ENCODE measurements at places on chromosomes 13 and 19.
A peak's percentile ranks its signal among the peaks of the same experiment; 100 is the strongest.

DNA sequence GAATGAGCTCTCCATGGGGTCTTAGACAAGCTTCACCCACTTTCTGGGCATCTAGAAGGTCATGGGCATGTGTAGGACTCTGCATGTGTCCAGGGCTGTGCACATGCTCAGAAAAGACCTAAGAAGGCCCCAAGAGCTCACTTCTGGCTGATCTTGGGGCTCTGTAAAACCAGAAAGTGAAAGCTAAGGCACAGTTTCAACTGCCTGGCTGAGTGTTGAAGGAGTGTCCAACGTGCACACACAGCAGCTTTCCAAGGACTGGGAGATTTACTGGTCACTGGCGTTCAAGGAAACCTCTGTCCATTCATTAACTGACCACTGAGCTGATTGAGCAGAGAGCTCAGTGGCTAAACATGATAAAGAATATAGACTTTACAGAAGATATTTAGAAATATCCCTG lies 137.9 kb downstream of the KATNAL1 start:
- DNase-seq = no peak

- DNase-seq = no peak
Observed at GRCh38 chr13:22825186-22825585, 355.6 kb upstream of the SGCG start.

DNA sequence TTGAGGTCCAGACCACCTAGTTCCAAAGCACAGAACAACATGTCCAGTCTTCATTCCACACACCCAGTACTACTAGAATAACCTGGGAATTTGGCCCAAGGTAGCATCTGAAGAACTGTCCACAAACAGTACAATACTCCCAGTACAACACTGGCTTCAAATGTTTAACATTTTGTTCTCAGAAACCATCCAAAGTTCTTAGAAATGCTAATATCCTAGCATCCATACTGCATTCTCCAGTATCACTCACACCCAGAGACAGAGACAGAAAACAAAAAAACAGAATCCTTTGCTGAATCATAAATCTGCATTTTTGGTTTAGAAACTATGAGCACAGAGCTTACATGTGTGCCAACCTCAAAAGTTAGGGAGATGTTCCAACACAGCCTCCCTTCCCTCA lies 490.8 kb downstream of the FOXO1 start:
- DNase-seq = no peak

DNA sequence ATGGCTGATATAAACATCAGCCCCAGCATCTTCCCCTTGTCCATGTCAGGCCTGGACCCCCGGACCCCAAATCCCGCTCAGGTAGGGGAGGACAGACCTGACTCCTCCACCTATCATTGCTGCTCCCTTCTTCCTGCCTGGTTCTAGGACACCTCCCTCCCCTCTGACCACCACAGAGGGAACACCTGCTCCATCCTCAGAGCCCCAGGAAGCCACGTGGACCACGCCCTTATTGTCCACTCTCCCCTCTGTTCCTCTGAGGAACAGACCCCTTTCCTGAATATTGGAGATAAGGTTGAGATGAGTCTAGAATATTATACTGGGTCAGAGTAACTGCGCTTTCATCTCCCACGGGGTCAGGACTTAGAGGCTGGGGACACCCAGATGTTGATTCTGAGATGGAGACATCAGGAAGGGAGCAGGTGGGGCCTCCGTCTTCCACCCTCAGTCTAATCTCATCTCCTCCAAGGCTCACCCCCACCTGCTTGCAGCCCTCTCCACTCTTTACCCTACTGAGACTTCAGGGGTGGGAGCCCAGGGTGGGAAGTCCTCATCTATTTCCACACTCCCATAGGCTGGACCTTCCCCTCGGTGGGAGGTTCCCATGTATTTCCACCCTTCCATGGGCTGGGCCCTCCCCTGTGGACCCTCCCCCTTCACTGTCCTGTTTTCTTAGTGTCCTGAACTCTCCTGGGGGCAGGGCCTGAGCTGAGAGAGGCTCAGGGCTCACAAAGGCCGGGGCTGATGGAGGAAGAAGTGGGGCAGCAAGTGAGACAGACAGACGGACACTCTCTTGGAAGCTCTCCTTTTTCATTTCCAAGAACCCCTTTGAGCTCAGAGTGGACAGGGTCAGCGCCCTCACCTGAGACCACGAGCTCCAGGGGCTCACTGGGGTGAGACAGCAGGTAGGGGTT lies 2.7 kb downstream of the LILRA4 start:
- no peak for DNase-seq

DNA sequence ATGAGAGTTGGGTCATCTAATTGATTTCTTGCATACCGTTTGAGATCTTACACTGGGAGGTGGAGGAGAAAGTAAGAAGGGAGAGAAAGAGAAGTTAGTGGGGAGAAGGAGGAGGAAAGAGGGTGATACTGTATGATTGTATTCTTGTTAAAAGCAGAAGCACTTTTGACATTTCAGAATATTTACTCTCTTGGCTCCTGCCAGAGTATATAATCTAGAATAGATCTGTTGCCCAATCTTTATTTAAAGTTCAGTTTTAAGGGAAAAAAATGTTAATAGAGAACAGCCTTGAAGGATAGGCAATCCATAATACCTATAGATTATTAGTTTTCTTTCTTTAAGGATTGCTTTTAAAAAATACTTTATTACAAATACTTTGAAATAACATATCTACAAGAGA lies 41.5 kb downstream of the PDS5B start:
- no peak for DNase-seq

DNA sequence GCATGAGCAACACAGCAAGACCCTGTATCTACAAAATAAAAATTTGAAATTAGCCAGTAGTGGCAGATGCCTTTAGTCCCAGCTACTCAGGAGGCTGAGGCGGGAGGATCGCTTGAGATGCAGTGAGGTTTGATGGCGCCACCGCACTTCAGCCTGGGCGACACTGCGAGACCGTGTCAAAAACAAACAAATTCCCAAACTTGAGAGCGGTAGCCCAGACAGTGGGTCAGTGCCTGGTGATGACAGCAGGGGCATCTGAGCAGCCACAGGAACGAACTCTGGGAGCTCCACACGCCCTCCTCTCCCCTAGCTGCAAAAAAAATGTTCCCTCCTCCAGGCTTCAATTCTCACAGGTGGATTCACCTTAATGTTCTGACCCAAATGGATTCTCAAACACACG lies 14.1 kb downstream of the ZNF490 start:
- DNase-seq = no peak

DNA sequence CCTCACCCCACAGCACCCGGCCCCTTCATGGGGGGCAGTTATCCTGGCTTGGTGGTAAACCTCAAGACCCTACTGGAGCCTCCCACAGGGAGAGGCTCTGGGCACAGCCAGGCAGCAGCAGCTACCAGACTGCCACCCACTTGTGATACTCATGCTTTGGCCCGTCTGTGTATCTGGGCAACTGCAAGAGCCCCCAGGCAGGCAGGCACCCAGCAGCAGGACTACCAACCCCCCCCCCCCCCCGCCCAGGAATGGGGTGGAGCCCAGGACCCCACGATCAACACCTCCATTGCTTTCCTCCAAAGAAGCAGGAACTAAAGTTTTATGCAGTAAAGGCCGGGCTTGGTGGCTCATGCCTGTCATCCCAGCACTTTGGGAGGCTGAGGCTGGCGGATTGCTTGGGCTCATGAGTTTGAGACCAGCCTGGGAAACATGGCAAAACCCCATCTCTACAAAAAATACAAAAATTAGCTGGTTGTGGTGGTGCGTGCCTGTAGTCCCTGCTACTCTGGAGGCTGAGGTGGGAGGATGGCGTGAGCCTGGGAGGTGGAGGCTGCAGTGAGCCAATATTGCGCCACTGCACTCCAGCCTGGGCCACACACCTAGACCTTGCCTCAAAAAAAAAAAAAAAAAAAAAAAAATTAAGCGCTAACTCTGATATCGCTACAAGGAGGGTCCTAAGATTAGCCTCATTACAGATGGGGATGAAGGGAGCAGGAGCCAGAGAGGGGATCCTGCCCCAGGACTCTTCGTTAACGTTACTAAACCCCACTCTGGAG lies 1.1 kb upstream of the LYL1 start:
- no peak for DNase-seq

GRCh38 chr13:50797091-50797490 lies 46.4 kb downstream of the DLEU7 start:
- no peak for DNase-seq

- no peak for DNase-seq
Observed at GRCh38 chr19:17380426-17381138, 3.4 kb upstream of the PLVAP start.

- peak; percentile 13 for DNase-seq
Observed at GRCh38 chr19:5547881-5548280, 19.9 kb downstream of the TINCR start.

DNA sequence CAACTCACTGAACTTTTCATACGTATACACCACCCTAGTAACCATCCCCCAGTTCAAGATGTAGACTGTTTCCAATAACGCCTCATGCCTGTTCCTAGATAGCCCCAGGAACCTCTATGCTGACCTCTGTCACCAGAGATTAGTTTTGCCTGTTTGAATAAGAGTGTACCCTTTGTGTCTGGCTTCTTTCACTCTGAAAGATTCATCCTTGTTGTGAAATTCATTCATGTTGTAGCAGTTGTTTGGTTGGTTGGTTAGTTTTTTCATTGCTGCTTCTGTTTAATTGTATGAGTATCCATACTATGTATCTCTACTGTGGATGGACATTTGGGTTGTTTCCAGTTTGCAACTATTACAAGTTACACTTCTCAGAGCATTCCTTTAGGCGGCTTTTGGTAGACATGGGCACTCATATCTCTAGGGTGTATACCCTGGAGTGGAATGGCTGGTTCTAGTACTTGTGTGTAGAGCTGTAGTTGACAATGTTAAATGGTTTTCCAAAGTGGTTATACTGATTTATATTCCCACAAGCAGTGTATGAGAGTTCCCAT lies 1.6 kb downstream of the RNASEH2B start:
- no peak for DNase-seq

GRCh38 chr19:52099497-52100138 lies 4.1 kb upstream of the ZNF841 start:
- no peak for DNase-seq

GRCh38 chr13:101449790-101450748 lies 2.4 kb upstream of the ITGBL1 start:
- DNase-seq = peak; percentile 65

GRCh38 chr19:19592690-19593089 lies 25.8 kb downstream of the PBX4 start:
- no peak for DNase-seq

DNA sequence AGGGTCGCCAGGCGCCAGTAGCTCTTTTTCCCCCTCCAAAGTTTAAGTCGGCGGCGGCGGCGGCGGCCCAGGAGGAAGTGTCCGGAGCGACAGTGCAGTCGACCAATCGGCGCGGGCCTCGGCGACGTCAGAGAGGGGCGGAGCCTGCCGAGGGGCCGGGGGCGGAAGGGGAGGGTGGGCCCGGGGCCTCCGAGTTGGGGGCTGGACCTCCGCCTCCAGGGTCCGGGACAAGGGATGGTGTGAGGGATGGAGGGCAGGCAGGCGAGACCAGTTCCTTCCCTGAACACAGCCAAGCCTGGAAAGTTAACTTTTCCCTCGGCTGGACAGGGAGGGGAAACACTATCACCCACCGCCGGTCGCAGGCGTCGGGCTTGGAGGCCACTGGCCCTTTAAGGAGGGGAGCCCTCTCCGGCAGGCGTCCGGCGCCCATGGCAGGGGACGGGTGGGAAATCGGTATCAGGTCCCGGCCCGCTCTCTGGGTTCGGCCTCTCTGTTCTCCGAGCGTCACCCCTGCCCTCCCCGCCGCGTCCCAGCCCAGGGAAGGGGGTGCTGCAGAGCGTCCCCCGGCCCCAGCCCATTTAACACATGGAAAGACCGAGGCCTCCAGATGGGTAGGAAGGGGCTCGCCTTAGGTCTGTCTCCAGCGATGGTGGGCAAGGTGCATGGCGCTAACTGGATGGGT lies at the start of gene PRKD2:
Gene PRKD2, minus strand, starts transcription at position 81 of the 682 bp plus-strand sequence. CDS start 744 bp downstream, outside the sequence.
- peak; percentile 43 for DNase-seq

GRCh38 chr19:37719927-37720265 lies 335 bp upstream of the ZNF607 start:
- DNase-seq = no peak

DNA sequence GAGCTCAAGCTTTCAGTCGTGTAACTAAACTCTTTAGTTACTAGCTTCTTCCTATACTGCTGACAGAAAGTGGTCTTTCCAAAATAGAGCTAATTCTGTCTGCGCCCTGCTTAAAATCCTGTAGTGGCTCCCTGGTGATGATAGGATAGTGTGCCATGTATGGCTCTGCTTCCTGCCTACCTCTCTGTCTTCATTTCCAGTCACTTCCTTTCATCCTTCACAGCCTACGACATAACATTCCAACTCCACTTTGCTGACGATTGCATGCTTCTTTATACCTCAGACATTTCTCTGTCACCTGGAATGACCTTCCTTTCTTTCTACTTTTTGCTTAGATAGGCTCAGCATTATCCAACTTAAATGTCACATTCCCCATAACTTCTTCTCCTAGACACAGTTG lies 190.8 kb downstream of the MAB21L1 start:
- no peak for DNase-seq

- peak; percentile 98 for DNase-seq
Observed at GRCh38 chr19:48720613-48721296, 1.2 kb upstream of the MAMSTR start.
